CD4-positive, alpha-beta T cell treated with Interleukin-12 subunit alpha and Interleukin-12 subunit beta, for 1 hour (primary cell): ENCODE measurements at places on chromosomes 1 and 21.
A peak's percentile ranks its signal among the peaks of the same experiment; 100 is the strongest.

GRCh38 chr1:205488074-205488723 lies 16.3 kb upstream of the CDK18 start:
- peak; percentile 55 for DNase-seq

DNA sequence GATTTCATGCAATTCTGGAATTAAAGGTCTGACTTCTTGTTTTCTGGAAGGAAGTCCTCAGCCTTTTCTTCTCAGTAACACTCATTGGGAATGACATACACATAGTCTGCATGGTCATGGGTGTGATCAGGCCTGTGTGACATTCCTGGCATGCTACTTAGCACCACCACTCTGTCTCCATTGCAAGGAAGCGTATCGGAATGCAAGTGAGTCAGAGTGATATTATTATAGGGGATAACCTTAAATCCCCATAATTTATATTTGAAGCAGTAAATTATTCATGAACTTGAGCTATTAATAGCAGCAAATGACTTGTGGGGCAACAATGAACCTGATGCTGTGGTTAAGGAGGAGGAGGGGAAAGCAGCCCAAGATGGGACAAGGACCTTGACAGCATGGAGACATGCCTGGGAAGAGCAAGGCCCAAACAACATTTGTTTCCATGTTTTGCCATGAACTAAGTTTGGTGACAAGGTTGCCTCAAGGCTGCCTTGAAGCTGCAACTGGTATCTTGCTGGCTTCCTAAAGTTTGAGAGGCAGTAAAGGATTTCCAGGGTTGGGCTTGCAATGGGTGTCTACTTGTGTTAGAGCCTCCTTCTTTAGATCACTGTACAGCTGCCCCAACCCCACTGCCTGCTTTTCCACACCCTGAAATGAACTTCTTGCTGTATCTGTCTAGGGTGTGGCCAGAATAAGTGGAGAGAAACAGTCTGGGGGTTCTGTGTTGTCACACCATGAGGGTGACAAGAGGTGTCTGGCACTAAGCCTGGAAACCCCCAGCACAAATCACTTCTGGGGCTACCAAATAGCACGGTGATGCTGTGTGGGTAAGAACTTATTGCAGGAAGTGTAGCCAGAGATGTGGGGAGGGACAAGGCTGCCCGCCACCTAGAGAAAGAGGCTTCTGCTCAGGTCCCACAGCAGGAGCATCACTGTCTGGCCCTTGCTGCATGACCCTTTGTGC lies 4.6 kb downstream of the MAB21L3 start:
- no peak for DNase-seq

DNA sequence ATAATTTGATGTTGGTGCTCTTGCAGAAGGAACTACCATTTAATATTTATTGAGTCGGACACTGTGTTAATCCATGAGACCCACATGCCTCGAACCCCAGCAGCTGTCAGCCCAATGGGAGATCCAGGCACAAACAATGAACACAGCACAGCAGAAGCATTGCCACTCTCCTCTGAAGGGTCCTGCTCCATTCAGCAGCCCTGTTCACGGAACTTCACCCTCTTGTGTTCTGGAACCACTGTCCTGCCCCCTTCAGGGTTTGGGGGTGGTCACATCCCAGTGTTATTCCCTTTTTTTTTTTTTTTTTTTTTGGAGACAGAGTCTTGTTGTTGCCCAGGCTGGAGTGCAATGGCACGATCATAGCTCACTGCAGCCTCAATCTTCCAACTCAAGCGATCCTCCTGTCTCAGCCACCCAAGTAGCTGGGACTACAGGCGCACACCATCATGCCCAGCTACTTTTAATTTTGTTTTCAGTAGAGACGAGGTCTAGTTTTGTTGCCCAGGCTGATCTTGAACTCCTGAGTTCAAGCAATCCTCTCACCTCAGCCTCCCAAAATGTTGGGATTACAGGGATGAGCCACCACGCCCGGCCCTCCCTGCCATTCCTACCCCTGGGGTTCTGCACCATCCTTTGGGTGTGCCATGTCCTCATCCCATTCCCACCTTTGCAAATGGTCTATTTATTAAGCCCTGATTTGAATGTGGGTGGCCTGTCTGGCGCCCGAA lies 70.2 kb downstream of the EVA1C start:
- DNase-seq: no peak

- no peak for DNase-seq
These were observed 84.4 kb downstream of the CD58 start for GRCh38 chr1:116486424-116486823.

- no peak for DNase-seq
These were observed 292.4 kb downstream of the PLPP3 start for GRCh38 chr1:56286956-56287355.

DNA sequence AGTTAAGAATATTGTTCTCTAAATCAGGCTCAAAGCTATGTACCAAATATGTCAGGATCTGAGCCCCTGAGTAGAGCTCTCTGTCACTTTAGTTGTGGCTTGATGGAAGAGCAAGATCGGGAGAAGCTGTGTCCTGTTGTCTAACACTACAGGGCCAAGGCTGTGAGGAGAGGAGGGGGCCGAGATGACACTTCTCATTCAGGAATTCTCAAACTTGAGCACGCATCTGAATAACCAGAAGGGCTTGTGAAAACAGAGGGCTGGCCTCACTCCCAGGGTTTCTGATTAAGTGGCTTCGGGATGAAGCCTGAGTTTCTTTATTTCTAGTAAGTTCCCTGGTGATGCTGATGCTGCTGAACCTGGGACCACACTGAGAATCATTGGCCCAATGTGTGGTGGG lies 209.2 kb upstream of the DAB1 start:
- DNase-seq: no peak

DNA sequence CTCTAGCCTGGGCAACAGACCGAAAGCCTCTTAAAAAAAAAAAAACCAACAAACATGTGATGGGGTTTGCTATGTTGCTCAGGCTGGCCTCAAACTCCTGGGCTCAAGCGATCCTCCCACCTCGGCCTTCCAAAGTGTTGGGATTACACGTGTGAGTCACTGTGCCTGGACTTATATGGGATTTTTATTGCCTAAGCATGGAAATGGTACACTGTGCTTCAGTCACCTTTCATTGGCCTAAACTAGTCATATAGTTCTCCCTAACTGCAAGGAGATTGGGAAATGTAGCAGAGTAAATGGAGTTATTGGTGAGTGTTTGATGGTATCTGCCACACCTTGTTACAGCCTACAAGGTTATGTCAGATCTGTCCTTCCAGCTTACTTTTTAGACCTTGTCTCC lies 17.2 kb upstream of the MEF2D start:
- DNase-seq: no peak

- DNase-seq: no peak
These were observed 18.4 kb upstream of the REG4 start for GRCh38 chr1:119829625-119830024.

DNA sequence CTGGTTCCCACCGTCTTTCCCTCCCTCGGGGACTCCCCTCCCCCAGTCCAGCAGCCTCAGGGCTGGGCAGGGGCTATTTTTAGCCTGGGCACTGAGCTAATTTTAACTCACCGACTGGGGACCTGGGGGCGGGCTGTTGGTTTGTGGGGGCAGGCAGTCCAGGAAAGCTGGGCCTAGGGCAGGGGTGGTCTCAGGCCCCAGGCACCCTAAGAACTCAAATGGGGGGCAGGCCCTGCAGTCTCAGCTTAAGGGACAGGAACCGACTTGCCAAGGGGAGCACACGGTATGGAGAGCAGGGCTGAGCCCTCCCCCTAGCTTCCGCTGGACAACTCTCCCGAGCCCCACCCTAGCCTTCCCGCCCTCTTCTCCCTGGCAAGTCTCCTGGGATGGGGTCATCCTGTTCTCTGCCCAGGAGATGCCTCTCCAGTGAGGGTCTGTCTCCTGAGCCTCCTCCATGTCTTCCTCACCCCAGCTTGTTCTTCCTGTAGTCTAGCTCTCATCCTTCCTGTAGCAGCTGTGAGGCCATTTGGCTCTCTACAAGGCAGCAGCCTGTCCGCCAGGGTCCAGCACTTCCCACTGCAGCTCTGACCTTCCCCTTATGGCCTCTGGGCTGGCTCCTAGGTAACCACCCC lies 10.1 kb downstream of the MEF2D start:
- DNase-seq: no peak

DNA sequence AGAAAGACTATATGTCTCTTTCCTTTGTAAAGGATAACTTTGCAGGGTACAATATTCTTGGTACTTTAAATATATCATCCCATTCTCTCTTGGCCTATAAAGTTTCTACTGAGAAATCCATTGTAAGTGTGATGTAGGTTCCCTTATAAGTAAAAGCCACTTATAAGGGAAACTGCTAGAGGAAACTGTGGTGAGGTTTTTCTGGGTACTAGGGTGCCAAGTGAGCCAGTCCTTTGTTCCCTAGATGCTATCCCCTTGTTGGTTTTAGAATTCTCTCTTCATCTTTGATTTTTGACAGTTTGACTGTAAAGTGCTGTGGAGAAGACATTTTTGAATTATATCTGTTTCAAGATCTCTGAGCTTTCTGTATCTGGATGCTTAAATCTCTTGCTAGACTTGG lies 108.9 kb upstream of the NEK7 start:
- DNase-seq: no peak

GRCh38 chr1:117655220-117655577 lies 49.4 kb downstream of the TENT5C start:
- DNase-seq: no peak

GRCh38 chr1:12051361-12051760 lies 11.7 kb upstream of the TNFRSF8 start:
- DNase-seq: no peak

- no peak for DNase-seq
These were observed 54.1 kb downstream of the LUZP1 start for GRCh38 chr1:23114424-23115079.

- no peak for DNase-seq
These were observed 210.5 kb upstream of the SPAG17 start for GRCh38 chr1:118395430-118395991.

DNA sequence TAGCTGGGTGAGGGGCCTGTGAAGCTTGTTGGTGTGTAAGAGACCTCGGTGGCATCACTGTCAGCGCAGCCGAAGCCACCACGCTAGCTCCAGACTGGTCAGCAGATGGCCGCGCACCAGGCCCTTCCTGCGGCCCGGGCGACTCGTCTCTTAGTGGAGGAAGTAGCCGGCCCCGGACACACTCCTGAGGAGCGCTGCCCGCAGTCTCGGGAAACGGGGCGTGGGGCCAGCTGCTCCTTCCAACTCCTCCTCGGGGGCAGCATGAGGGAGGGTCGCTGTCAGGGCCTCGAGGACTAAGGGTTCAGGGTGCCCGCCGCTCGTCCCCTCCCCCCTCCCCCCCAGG lies 20.4 kb downstream of the H3-3A start:
- no peak for DNase-seq

- DNase-seq: no peak
These were observed 1.0 kb upstream of the MFN2 start for GRCh38 chr1:11979028-11979850.

GRCh38 chr1:81554108-81554507 lies 246.6 kb upstream of the ADGRL2 start:
- no peak for DNase-seq

DNA sequence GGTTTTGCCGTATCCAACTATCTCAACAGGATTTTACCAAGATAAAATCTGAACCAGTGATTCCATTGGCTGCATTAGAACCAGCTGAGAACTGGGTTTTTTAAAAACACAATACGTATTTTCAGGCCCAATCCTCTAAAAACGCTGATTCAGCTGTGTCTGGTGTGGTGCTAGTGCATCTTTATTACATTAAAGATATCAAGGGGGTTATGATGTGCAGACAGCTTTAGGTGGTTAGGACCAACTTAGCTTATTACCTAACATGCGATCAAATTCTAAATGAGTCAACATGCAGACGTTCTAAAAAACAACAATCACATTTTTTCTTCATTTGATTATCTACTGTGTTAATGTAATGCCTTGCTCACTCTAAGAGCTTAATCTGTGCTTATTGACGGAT lies 32.0 kb upstream of the EXO1 start:
- no peak for DNase-seq

GRCh38 chr21:31396399-31396798 lies 52.3 kb upstream of the TIAM1 start:
- DNase-seq: no peak

DNA sequence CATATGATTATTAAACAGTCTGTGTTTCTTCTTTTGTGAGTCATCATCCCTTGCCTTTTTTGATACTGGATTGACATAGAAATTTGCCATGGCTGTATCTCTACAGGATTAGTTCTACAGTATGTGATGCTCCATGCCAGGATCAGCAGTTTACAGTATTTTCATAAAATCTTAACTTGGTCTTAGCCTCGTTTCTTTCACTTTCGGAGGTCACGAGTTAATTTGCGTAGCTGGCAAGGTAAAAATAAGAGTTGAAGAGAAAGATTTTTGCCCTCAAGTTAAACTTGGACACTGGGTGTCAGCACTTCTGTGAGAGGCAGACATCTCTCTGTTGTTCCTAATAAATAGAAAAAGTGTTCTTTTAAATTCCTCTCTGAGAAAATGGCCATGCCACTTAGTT lies 79.1 kb downstream of the CACNA1E start:
- no peak for DNase-seq

DNA sequence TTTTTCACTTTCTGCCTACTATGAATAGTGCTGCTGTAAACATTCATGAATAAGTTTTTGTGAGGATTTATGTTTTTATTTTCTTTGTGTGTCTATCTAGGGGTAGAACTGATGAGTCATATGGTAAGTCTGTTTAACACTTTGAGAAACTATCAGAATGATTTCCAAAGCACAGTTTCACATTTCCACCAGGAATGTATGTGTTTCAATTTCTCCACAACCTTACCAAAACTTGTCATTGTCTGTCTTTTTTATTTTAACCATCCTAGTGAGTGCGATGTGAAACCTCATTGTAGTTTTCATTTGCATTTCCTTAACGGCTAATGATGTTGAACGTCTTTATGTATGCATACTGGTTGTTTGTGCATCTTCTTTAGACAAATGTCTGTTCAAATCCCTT lies 23.5 kb downstream of the RNASEL start:
- DNase-seq: no peak

DNA sequence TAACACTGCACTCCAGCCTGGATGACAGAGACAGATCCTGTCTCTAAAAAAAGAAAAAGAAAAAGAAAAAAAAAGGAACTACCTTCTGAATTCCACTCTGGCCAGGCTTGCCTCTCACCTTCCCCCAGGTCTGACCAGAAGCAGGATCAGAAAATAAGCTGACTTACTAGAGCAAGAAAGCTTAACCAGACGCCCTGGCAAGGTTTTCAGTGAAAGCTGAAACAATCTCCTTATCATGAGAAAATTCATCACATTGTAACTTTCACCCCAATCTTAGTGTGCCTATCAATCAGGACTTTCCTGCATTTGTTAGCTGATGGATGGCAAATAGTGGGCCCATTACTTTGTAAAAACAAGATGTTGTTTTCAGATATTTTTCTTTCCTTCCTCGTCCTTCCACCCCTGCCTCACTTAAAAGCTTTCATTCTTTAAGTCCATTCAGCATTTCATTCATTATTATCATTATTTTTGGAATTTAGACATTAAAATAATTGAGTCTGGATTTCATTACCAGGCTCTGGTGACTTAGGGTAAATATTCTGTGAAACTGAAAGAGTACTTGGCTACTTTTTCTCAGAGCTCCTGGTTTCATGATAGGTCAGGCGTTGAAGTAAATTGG lies 96.5 kb upstream of the CD34 start:
- no peak for DNase-seq

DNA sequence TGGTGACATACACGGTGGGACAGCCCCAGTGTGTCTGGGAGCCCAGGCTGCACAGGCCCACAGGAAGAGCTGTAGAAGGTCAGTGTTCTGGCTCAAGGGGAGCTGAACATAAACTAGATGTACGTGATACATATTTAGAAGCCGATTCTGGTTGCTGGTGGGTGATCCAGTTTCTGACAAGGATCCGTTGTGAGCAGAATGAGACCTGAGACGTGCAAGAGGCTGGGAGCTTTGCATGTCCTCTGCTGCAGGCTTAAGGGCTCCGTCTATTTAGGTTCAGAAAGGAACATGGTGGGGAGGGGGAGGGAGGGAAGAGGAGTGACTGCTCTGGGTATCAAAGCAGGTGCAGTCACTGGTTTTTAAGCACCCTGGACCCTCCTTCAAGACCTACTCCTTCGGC lies 18.6 kb downstream of the LRRC38 start:
- no peak for DNase-seq
